NCI-H1092 treated with DMSO at 0.1 percent for 48 hours (cell line): ENCODE measurements at places on chromosomes 16 and 17.

DNA sequence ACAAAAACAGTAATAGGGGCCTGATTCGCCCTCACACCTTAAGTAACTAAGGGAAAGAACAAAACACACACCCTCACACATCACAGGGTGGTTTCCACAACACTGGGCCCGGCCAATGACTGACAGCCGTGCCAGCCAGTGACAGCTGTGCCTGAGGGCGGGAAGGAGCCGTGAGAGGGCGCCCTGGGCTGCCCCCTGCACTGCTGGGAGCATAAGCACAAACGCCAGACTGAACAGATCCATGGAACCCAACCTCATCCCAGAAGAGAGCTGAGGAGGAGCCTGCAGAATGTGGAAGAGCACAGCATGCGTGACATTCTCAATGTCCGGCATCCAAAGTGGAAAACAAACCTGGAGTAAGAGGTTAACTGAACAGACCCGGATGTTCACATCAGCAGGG lies 16.0 kb downstream of the CSNK1D start:
- DNase-seq, result no peak

- peak; percentile 23 for DNase-seq
These were observed 587 bp downstream of the PLD6 start for GRCh38 chr17:17205368-17206123.

DNA sequence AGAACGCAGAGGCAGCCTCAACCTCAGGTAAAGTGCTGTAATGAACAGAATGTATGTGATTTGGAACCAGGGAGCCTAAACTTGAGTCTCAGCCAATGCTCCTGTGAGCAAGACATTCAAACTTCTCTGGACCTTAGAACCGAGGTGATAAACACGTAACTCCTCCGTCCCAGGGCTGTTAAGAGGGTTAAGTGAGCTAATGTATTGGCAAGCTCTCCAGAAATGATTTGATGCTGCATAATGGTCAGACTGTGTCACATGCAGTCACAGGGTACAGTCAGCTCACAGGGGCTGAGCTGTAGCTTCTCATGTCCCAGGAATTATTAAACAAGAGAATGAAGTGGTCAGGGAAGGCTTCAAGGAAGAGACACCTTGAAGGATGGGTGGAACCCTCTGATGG lies 10.0 kb upstream of the SLC4A1 start:
- DNase-seq, result no peak

- DNase-seq, result no peak
These were observed 40.6 kb downstream of the CPNE2 start for GRCh38 chr16:57133031-57133430.

DNA sequence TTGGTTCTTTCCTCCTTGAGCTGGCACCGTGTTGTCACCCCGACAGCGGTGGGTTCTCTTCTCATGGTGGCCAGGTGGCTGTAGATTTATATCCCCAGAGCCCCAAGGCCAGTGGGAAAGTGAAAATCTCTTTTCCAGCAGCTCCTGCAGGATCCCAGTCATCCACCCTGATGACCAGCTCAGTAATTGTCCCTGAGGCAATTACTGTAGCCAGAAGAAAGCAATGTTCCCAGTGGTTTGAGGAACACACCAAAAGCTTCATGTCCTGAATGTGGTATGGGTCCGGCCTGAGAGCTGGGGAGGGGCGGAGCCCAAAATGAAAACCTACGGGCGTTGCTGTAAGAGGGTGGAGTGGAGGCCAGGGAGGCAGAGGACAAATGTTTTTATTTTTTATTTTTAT lies 69.0 kb downstream of the WSB1 start:
- no peak for DNase-seq

DNA sequence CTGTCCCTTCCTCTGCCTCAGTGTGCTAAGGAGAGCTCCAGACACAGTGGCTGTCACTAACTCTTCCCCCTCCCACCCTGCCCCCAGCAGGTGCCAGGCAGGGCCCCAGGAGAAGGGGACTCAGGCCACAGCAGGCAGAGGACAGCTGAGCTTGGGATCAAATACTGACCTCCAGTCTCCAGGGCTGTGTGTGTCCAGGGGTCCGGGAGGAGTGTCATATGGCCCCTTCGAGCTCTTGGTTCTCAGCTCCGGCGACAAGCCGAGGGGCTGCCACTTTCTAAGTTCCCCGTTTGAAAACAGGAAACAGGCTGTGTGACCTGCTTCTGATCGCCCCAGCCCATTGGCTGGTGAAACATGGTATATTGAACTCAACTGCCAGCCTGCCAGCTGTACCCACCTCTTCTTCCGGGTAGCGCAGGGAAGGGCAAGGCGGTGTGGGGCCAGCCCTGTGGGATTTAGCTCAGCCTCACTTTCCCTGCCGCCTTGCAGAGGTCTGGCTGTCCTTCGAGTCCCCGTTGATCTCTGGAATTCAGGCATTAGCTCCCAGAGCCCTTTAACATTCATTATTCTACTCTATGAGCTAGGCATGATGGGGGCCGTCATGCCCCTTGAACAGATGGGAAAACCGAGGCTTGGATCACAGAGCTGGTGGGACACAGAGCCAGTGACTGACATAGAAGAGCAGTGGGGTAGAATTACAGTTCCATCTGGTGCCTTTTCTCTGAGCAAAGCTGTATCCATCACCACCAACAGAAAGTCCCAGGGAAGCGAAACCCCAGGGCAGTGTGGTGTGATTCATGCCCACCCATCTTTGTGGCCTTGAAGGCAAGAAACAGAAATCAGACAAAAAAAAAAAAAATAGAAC lies at the start of gene SNX20:
Gene SNX20, minus strand, starts transcription at position 292 of the 865 bp plus-strand sequence. CDS start 3,786 bp downstream, outside the sequence.
- no peak for DNase-seq

GRCh38 chr17:44688675-44689476 lies 700 bp downstream of the CCDC43 start:
- DNase-seq, result no peak

DNA sequence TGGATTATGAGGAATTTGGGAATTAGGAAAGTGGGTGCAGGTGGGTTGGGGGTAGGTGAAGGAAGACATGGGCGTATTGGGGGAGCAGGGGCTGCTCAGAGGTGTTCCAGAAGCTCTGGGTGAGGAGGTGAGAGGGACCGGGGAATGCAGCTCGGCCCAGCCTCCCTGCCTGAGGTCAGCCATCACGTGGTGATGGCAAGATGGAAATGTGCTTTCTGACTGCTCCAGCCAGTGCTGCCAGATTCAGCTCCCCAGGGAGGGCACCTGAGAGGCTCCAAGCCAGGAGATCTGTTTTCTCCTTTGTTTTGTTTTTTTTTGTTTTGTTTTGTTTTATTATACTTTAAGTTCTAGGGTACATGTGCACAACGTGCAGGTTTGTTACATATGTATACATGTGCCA lies 35.2 kb upstream of the STH start:
- DNase-seq, result no peak

DNA sequence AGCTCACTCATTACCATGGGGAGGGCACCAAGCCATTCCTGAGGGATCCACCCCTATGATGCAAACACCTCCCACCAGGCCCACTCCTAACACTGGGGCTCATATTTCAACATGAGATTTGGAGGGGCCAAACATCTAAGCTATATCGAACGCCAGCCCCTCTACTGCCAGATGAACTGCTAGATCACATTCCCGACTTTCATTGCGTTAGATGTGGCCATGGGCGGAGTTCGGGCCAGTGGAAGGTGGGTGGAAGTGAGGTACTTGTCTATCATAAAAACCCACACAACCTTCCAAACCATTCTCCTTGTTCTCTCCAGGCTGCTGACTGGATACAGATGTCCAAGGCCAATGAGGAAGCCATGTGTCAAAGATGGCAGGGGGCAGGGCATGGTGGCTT lies 27.0 kb upstream of the ANKRD40CL start:
- DNase-seq, result no peak

GRCh38 chr16:68737730-68738629 lies 888 bp downstream of the CDH1 start:
- peak; percentile 16 for DNase-seq

GRCh38 chr16:81673432-81673831 lies 105.7 kb upstream of the PLCG2 start:
- DNase-seq, result no peak

DNA sequence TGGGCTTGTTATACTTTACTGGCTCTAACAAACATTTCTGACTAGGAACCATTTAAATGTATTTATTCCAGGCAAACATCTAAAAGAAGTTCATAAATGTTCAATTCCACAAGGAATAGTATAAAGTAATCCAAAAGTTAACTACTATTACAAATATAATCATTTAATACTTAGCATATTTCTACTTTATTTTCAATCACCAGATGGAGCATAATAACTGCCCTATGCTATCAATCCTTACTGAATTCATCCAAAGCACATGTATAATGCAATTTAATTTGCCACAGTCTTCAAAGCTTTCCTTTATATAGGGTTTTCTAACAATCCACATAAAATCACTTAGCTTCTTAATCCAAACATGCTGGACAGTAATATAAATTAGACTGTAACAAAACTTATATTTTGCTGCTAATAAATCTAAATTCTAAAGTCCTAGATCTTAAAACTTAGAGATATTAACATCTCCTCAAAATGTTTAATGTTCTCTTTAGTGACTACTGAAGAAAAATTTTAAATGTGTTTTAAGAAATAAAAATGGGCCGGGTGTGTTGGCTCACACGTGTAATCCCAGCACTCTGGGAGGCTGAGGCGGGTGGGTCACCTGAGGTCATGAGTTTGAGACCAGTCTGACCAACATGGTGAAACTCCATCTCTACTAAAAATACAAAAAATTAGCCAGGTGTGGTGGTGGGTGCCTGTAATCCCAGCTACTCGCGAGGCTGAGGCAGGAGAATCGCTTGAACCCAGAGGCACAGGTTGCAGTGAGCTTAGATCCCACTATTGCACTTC lies 5.9 kb downstream of the MEIOB start:
- DNase-seq, result no peak

- no peak for DNase-seq
These were observed 21.4 kb upstream of the RPTOR start for GRCh38 chr17:80523054-80523744.

DNA sequence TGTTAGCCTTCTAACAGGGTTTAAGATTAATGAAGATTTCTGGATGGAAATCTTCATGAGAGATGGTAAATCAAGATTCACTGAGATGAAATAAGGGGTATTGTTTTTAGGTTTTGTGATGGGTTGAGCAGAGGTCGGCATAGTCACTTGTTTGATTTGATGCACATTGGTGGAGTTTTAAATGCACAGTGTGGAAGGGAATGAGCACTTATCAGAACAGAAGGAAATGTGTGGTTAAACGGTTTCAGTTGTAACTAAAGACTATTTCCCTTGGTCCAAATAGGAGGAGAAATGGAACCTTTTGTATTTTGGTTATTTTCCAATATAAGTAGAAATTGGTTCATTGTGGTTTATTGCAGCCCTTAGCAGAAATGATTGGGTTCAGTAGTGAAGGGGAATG lies 34.1 kb downstream of the CBFB start:
- DNase-seq, result no peak

DNA sequence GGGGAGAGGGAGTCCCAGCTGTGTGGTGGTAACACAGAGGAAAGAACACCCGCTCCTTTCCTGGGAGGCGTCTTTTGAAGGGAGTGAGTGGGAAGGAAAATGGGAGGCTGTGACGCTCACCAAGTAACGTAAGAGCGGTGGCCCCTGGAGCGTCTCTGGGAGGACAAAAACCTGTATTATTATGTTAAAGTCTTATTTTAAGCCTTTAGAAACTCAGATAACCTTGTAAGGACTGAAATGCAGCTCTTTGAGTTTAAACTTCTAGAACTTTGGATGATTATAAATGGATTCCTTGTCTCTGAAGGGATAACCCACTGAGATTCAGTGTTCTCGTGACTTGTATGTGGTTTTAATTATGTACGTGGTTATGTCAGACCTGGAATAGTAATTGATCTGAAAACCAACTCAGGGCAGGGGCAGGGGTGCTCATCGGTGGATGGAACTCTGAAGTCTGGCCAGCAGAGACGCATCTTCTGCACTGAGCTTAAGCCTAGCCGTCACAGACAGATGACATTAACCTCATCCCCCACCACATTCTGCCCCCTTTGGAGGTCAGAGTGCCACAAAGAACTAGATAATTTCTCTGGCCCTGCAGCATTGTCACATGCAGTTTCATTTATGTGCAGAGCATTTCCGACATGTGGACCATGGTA lies 41.8 kb upstream of the SLC12A3 start:
- no peak for DNase-seq

GRCh38 chr17:75288770-75289114 lies 491 bp downstream of the SLC25A19 start:
- DNase-seq, result peak; percentile 66

- peak; percentile 16 for DNase-seq
These were observed 44.6 kb downstream of the SOX8 start for GRCh38 chr16:1026057-1026783.

DNA sequence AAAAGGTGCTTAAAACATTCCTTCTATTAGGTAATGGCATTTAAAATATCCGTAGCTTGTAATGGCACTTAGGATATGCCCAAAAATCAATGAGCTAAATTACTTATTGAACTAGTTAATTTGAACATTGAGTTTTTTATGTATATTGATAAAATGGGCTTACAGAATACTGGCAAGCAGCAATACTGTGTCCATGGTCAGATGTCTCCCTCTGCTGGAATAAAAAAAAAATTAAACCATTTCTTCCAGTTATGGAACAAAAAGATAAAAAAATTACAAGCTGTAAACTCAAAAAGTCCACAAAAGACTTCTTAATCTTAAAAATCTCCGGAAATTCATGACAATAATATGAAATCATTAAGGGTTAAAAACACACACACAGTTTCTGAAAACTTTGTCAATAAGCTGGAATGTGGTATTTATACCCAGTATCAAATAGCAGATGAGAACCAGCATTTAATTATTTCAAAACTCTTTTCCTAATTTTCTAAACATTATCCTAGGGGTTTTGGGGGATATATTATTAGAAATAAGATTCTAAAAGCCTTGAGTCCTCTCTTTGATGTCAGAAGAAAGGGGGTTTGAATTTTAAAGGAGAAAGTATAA lies 21.5 kb upstream of the PSMD7 start:
- peak; percentile 66 for DNase-seq

GRCh38 chr16:66274335-66275110 lies 92.0 kb upstream of the CDH5 start:
- DNase-seq, result peak; percentile 33

DNA sequence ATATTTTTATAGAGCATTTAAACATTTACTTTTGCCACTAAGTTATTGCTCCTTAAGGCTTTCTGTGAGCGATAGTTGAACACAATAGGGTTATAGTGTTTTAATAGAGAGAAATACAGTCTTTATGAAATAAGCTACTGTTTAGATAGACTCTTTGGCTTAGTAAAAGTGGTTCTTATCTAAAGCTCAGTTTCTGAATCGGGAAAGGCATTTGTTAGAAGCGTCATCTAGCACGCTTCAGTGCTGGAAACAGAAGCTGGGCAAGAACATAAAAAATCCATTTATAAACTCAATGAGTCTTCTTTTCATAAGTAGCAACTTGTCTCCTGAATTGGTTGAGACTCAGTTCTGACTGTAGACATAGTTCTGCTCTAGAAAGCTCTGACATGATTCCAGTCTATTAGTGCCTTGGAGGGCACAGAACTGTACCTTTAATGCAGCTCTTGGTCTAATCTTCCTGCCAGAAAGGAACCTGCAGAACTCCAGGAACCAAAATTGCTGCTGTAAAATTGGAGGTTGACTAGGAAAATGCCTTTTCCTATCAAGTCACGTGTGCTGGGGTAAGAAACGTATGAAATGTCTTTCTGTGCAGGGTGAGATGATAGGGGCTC lies 55.4 kb upstream of the DNAJA2 start:
- no peak for DNase-seq

- DNase-seq, result no peak
These were observed 73.9 kb downstream of the CEP95 start for GRCh38 chr17:64580384-64581315.

GRCh38 chr16:9259914-9260608 lies 168.6 kb downstream of the HAPSTR1 start:
- no peak for DNase-seq

- DNase-seq, result no peak
These were observed 200.6 kb downstream of the CBLN1 start for GRCh38 chr16:49081086-49081485.
